ENCODE measurements at places on chromosomes 11 and 22.
A peak's percentile ranks its signal among the peaks of the same experiment; 100 is the strongest.

GRCh38 chr11:11641581-11641980 lies 19.8 kb upstream of the GALNT18 start:
- no peak for DNase-seq

- no peak for DNase-seq
Observed at GRCh38 chr22:48045369-48045768, 1282.9 kb downstream of the TBC1D22A start.

- DNase-seq = no peak
Observed at GRCh38 chr11:78717041-78717440, 142.4 kb upstream of the NARS2 start.

DNA sequence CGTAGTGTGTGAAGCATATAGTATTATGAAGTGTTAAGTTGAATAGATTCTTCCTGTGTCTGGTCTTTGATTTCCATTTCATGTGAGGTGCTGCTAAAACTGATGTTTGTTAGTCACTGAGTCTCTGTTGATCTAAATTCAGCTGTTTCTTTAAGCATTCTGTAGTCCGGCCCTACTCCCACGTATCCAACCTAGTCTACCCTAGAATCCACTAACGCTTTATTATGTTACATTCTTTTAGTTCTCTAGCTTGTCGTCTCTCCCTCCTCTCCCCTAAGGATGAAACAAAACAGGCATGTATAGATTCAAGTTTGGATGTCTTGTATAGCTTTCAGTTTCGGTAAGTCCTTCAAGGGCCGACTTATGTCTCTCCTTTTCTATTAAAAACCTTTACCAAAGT lies 4.1 kb downstream of the WEE1 start:
- peak; percentile 68 for DNase-seq

DNA sequence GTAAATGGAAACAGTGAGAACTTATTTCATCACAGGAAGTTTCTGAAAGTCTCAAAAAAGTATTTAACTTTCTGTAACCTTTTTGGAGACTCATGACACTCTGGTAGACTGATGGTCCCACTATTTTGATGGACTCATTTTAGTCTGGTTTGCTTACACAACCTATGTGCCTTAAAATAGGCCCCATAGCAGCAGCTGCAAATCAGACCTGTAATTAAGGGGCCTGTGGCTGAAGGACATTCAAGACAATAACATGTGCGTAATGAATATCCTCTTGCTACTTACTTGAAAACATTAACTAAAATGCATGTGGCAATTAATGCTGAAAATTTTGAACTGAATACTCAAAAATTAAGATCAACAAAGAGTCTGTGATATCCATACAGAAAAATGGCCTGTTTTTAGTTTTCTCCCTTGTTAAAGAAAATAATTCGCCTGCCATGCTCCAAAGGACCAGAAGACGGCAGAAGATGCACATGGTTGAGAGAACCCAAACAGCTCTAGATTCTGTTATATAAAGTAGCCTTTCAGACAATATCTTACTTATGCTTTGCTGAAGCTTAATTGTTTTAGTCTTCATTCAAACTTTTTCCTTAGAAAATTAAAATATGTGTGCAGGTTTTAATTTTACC lies 568.5 kb downstream of the KCNA4 start:
- DNase-seq = peak; percentile 69

GRCh38 chr11:98194611-98195010 lies 826.1 kb upstream of the CNTN5 start:
- peak; percentile 25 for DNase-seq

GRCh38 chr11:2991452-2992233 lies 486 bp downstream of the NAP1L4 start:
- DNase-seq = peak; percentile 57

DNA sequence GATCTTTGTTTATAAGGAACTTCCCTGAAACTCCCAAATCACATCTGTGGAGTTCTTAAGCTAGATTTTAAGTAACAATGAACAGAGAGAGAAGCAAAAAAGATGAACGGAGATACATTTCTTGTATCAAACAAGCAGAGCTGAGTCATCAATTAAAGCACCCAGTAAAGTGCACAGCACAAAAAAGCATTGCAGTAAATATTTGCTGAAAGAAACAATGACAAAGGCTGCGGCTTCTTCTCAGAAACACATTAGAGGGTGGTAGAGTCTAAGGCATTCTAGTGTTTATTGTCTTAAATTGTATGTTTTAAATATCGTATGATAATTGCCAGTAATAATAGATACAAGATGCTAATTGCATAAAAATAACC lies 941.6 kb upstream of the CHORDC1 start:
- no peak for DNase-seq

DNA sequence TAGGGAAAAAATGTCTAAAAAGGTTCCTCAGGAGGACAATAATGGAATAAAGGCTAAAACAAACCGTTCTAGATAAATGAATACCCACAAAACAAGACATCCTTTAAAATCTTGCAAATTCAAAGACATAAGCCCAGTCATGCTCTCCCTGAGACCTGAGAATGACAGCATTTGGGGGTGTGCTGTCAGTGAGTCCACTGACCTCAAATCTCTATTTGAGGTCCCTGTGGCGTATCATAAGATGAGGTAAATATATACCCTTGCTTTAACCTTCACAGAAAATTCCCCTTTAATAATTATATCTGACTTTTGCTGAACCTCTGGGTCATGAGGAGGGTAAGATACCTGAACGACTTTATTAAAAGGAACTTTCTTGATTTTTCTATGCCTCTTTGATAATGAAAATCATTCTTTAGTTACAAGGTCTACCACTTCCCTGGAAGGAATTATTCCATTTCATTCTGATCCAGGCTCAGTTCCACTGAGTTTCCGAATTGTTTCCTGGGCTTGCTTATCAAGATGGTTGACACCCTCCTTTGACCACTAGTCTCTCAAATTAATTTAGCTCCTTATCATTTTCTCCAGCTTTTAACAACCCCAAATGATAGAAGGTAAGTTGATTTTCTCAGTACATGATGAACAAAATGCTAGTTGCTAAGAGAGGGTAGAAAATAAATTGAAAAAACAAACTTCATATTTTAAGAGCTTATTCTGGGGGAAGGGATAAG lies 53.8 kb upstream of the CHRM4 start:
- no peak for DNase-seq

- peak; percentile 6 for DNase-seq
Observed at GRCh38 chr11:105609341-105609781, 512 bp upstream of the GRIA4 start.

DNA sequence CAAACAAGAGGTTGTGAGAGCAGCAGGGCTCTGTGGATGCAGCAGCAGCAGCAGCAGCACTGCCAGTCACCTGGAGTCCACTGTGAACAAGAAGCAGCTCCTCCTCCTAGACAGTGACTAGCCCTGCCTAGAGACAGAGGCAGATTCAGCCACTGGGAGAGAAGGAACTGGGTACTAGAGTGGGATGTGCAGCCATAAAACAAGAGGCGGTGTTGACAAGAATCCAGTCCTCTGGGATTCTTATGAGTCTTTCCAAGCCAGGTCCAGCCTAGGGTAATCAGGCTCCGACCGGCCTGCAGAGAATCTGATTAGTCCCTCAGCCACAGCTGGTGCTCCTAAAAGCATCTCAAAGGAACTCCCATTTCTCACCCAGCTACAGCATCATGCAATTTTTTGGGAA lies 83.9 kb upstream of the USP47 start:
- no peak for DNase-seq

DNA sequence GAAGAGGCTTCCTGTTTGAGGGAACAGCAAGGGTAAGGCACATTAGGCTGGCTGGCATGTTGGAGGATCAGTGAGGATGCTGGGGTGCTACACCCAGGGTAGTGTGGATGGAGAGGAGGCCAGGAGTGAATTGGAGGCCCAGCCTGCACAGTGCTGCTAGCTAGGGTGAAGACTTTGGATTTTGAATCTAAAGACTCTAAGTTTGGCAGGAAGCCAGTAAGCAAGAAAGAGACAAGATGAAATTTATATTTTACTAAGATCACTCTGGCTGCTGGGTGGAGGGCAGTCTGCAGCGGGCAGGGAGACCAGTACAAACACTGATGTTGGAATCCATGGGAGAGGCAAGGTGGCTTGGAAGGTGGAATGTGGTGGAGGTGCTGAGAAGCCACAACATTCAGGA lies 43.6 kb downstream of the TSPAN18 start:
- no peak for DNase-seq

- no peak for DNase-seq
Observed at GRCh38 chr22:49968831-49969661, 8.5 kb downstream of the PIM3 start.

DNA sequence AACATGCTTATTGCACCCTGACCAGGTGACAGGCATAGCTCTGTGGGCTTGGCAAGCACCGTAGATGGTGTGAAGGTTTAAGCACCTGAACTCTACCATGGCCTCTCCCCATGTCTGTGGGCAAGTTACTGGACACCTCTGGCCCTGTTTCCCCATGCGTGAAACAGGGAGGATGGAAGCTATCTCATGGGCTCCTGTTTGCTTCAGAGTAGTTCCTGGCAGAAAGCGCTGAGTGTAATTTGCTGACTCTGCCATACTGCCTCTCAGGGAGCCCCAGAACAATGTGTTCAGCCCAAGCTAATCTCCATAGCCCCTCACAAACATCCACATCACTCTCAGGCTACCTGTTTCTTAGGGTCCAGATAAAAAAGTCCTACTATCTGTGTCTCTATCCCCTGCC lies 2.4 kb downstream of the CBX6 start:
- no peak for DNase-seq

DNA sequence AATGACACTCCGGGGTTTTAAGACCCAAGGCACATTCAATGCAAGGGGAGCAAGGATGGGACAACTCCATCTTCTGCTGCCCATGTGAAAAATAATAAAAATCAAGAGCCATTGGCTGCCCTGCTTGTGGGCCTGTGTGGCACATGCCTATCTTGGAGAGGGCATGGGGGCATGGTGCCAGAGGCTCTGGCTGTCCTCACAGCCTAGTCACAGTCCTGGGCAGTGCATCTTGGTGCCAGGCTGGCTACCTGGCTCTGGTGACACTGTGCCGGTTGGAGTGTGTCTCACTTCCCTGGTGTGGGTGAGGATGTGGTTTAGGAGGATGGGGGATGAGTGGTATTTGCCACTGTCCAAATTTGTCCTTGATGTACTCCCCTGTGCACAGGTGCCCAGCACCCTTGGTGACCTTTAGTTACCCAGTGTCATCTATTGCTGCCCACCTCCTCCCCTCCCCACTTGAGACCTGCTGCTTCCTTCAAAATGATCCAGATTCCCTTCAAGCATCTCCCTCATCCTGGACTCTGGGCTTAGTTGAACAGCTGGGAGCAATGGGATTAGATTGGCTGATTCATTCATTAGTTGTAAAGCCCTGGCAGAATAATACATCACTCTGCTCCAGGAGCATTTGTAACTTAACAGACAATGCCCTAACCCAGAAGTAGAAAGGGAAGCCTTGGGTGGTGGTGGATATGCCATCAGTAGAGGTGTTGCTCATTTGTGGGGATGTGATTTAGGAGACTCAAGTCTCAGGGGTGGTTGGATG lies 4.6 kb downstream of the TMEM86A start:
- no peak for DNase-seq

DNA sequence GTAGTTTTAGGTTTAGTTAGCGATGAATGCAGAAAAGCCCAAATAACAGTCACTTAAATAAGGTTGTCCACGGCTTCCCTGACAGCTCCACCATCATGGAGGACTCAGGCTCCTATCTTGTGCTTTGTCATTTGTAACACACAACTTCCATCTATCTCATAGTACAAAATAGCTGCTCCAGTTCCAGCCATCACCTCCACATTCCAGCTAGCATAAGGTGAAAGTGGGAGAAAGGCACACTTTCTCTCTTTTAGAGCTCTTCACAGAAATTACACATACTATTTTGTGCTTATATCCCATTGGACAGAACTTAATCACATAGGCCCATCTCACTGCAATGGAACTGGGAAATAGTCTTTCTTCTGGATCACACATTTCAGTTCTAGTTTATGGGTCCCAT lies 8.7 kb downstream of the THY1 start:
- DNase-seq = no peak

- no peak for DNase-seq
Observed at GRCh38 chr11:7532405-7533145, 18.8 kb downstream of the PPFIBP2 start.

- DNase-seq = no peak
Observed at GRCh38 chr11:107928767-107929507, 689 bp downstream of the RAB39A start.

DNA sequence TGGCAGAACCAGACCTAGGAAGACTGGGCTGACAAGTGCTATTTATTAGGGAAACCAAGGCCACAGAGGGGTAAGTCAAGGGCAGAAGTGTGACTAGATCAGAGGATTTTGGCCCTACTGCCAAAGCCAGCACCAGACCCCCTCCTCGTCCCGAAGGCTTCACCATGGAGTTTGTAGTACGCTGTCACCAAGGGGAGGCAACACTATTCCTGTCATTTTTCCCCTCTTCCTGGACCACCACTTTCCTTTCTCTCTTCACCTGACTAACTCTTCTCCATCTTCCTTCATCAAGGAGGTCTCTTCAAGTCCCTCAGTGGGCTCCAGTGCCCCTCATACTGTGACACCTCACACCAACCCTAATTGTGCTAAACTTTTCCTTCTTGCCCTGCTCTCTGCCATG lies 34.9 kb downstream of the MN1 start:
- DNase-seq = no peak

GRCh38 chr22:37044634-37045625 lies 6.6 kb upstream of the KCTD17 start:
- no peak for DNase-seq

GRCh38 chr11:11662578-11662977 lies 40.8 kb upstream of the GALNT18 start:
- no peak for DNase-seq

DNA sequence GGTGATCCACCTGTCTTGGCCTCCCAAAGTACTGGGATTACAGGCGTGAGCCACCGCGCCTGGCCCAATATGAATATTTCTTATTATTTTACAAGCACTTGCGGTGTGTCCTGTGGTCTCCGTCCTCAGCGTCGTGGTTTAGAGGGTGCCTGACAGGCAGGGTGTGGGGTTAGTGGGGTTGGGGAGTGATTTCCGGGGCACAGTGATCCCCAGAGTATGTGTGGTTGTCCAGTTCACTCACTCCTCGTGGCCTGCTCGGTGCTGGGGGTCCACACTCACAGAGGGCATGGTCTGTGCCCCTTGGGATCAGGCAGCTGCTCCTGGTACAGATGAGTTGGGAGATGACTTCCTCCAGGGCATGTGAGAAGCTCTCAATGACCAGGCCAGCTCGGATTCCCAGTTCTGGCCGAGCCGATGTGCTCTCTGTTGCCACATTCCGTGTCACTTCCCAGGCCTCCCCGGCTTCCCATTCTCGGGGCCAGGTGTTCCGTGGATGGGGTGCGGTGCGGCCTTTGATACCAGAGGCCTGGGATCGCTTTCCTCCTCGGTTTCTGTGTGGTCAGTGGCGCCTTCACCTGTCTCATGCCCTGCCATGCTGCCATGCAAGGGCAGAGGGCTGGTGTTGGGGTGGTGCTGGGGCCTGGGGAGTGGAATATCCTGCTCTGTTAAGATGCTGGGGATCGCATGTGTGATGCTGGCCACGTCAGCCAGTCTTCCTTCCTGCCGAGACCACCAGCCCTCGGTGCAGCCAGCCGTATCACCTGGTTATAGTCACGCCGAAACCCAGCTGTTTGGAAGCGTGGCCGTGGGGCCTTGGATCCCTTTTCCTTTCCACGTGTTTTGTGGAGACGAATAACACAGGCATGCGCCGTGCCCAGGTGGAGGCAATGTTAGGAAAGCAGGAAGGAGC lies 39.6 kb downstream of the PARVB start:
- no peak for DNase-seq

GRCh38 chr11:88193278-88193677 lies 18.0 kb upstream of the RAB38 start:
- no peak for DNase-seq

GRCh38 chr11:23202611-23203010 lies 342.3 kb upstream of the CCDC179 start:
- DNase-seq = no peak
